Cardiac fibroblast (primary cell): ENCODE measurements at places on chromosomes 16 and 17.

DNA sequence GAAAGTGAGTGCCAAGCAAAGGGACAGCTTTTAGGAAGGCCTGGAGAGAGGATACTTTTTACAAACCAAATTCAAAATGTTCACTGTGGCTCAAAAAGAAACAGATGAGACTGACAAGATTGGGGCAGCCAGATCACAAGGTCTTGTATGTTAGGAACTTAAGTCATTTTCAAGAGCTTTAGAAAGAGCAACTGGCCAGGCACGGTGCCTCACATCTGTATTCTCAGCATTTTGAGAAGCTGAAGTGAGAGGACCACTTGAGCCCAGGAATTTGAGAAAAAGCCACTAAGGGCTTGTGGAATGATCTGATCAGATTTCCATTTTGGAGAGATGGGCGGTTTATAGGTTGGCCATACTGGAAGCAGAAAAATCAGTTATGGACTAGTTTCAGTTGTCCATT, 17.2 kb downstream of the SPAG9 start:
- DNase-seq: no peak

DNA sequence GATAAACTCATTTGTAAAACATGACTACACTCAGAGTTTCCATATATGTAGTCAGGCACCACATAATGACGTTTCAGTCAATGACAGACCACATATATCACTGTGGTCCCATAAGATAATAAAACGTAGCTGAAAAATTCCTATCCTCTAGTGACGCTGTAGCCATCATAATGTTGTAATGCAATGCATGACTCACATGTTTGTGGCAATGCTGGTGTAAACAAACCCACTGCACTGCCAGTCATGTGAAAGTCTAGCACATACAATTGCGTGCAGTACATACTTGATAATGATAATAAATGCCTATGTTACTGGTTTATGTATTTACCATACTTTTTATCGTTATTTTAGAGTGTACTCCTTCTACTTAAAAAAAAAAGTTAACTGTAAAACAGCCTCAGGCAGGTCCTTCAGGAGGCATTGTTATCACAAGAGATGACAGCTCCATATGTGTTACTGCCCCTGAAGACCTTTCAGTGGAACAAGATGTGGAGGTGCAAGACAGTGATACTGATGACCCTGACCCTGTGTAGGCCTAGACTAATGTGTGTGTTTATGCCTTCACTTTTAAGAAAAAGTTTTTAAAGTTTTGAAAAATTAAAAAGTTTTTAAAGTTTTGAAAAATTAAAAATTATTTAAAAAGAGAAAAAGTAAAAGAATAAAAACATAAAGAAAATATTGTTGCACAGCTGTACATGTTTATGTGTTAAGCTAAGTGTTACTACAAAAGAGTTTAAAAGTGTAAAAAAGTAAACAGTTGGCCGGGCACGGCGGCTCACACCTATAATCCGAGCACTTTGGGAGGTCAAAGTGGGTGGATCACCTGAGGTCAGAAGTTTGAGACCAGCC, 9.0 kb downstream of the STAT5B start:
- peak; percentile 93 for DNase-seq

- DNase-seq: no peak
Observed at GRCh38 chr16:15523092-15523541, 88.7 kb downstream of the BMERB1 start.

GRCh38 chr16:23803591-23804123, 32.1 kb upstream of the PRKCB start:
- peak; percentile 18 for DNase-seq

DNA sequence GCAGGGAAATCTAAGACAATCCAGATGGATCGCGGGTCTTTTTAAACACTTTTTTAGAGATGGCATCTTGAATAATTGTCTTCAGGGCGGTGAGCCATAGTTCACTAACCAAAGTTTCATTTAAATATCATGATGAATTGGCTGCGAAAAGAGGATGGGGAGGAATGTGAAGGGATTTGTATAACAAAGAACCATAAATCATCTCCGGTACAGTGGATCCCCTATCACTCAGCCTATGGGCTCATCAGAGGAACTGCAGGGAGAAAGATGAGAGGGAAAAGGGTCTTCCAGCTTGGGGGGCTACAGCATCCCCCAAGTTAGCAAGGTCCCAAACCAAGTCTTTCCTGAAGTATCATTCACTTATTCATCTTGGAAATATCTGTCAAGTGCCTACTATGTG, 16.7 kb upstream of the DDX52 start:
- no peak for DNase-seq
